ENCODE measurements at places on chromosomes 16 and 17.

- DNase-seq = no peak
Measured at GRCh38 chr17:3475812-3476610, at the start of gene ASPA. Gene ASPA (plus strand): TSS chr17:3475997. CDS start chr17:3476160, 163 bp downstream.

DNA sequence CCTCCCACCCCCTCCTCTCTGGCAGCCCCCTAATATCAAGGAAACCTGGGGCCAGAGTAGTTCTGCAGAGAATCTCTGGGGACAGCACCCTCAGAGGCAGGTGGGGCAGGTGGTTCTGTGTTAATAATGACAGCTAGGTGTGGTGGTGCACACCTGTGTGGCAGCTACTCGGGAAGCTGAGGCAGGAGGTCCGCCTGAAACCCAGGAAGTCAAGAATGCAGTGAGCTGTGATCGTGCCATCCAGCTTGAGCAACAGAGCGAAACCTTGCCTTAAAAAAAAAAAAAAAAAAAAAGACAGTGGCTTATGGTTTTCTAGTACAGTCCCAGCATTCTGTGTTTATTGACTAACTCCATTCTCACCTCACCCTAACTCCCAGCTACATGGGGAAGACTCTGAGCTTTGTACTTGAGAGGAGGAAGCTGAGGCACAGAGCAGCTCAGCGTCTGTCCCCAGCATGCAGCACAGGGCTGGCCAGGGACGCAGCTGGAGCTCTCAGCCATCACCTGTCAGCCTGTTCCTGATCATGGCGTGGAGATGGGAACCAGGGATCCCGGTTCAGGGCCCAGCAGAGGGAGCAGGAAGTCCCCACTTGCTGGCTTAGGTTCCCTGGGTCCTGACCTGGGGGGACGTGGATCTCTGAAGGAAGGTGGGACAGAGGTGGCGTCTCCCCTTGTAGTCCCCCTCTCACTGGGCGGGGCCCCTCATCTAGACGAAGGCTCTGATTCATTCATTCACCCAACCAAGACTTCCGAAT lies 6.1 kb downstream of the DBNDD1 start:
- no peak for DNase-seq

DNA sequence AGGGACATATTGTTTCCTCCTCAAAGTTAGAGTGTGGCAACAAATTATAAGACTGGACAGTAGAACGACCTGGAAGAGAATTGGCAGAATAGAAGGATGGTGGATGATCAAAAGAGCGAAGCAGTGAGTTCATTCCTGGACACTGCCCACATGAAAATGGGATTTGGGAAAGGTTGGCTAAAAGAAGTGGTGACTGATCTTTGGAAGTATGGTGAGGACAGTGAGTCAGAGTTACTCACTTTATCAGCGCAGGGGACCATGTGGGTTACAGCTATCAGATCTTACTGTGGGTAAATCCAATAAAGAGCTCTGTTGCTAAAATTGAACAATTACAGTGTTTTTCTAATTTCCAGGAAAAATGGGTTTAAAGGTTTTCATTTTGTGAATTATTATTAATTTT lies 2.7 kb upstream of the TANC2 start:
- DNase-seq = no peak

DNA sequence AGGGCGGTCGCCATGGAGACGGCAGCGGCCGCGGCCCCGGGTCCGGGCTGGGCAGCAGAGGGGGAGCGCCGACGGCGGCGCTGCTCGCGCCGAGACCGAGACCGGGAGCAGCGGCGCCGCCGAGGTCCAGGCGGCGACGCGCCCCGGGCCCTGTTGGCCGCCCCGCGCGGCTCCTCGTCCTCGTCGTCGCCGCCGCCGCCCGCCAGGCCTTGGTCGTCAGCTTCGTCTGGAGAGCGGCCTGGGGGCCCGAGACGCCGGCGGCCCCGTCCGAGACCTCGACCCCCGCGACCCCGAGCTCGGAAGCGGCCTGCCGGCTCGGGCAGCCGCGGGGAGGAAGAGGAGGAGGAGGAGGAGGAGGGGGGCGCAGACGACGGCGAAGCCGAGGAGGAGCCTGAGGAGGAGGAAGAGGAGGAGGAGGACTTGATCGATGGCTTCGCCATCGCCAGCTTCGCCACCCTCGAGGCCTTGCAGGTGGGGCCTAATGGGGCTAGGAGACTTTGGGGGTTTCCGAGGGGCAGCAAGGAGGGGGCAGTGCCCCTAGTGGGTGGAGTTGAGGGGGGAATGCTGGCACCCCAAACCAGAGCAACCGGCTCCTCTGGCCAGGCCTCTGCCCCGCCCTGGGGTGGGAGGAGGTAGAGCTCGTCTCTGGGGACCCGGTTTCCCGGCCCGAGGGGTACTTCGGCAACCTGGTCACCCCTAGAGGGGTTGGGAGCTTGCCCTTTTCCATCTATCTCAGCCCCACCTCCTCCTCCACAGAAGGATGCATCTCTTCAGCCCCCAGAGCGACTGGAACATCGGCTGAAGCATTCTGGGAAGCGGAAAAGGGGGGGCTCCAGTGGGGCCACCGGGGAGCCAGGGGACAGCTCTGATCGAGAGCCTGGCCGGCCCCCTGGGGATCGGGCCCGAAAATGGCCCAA lies 1.5 kb downstream of the FBRS start:
- DNase-seq = peak; percentile 34

DNA sequence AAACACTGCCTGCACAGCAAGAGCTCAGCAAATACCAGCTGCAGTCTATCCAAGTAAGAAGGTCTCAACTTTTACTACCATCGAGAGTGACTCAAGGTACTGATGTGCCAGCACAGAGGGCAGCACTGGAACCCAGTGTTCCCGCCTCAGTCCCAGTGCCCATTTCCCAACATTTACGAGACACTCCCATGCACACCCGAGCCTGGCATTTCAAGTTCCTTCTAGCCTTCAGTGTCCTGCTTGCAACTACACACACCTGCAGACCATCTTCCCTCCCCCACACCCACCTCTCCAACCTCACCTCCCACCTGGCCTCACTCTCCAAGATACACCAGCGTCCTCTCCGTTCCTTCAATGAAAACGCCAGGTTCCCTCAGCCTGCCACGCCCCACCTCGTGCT lies 3.2 kb downstream of the KLHDC4 start:
- DNase-seq = no peak

GRCh38 chr16:2420035-2420434 lies 9.2 kb upstream of the CCNF start:
- DNase-seq = no peak

DNA sequence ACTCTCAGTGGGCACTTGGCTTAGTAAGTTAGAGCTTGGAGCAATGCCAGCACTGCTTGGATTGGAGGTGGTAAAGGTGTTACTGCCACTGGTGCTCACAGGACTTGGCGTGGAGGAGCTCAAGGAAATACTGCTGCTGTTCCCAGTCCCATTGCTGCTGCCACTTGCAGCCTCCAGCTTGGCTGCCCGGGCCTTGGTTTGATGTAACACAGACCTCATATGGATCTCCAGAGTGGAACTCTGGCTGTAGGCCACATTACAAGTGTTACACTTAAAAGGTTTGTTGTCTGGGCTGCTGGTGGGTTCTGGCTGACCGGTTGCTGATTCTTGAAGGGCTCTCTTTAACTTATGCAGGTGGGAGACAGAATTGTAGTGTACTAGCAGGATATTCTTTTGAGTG lies 250.3 kb downstream of the ZFHX3 start:
- no peak for DNase-seq

- DNase-seq = no peak
Measured at GRCh38 chr17:54353789-54354525, 531.2 kb downstream of the KIF2B start.
